ENCODE measurements at places on chromosomes 2 and 18.

DNA sequence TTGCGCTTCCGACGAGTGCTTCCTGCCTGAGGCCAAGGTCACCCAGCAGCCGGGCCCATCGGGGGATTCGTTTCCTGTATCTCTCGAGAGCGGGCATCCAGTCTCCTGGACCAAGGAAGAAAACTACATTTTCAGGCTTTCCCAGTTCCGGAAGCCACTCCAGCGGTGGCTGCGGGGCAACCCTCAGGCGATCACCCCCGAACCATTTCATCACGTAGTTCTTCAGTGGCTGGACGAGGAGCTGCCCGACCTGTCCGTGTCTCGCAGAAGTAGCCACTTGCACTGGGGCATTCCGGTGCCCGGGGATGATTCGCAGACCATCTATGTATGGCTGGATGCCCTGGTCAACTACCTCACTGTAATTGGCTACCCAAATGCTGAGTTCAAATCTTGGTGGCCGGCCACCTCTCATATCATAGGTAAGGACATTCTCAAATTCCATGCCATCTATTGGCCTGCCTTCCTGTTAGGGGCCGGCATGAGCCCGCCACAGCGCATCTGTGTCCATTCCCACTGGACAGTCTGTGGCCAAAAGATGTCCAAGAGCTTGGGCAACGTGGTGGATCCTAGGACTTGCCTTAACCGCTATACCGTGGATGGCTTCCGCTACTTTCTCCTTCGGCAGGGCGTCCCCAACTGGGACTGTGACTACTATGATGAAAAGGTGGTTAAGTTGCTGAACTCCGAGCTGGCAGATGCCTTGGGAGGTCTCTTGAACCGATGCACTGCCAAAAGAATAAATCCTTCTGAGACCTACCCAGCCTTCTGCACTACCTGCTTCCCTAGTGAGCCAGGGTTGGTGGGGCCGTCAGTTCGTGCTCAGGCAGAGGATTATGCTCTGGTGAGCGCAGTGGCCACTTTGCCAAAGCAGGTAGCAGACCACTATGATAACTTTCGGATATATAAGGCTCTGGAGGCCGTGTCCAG is 1.0 kb downstream of the MARS2 start:
- peak; percentile 20 for DNase-seq

GRCh38 chr2:36857713-36858112 is 108.6 kb downstream of the STRN start:
- no peak for DNase-seq

GRCh38 chr2:112811841-112812306 is 24.7 kb downstream of the IL1B start:
- no peak for DNase-seq

DNA sequence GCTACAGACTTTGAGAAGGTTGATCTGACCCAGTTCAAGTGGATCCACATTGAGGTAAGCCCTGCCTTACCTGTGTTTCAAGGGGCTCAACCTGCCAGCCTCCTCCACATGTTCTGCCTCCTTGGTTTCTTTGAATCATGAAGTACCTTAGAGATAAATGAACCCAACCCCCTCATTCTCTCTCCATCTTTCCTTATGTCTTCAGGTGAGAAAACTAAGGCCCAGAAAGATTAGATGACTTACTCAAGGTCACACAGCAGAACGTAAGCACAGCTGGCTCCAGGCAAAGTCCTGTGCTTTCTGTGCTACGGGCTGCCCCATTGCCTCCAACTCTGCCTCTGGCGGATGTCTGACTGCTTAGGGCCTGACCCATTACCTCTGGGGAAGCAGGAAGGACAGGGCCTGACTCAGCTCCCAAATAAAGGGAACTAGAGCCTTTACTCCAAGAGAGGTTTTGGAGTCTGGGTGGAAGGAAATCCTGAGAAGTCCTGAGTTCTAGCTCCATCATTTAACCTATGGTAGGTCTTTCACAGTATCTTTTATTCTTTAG is 10.3 kb downstream of the KHK start:
- DNase-seq: no peak
